ENCODE measurements at places on chromosomes 3 and 15. TPM values are rescaled to one million over a fixed set of nuclear protein-coding genes. Genes with fewer than 3 reads are reported as not detected.

The SENP8 gene
- 8.8 TPM for polyA plus RNA-seq

The CNTN6 gene
- 6.6 TPM for polyA plus RNA-seq

DNA sequence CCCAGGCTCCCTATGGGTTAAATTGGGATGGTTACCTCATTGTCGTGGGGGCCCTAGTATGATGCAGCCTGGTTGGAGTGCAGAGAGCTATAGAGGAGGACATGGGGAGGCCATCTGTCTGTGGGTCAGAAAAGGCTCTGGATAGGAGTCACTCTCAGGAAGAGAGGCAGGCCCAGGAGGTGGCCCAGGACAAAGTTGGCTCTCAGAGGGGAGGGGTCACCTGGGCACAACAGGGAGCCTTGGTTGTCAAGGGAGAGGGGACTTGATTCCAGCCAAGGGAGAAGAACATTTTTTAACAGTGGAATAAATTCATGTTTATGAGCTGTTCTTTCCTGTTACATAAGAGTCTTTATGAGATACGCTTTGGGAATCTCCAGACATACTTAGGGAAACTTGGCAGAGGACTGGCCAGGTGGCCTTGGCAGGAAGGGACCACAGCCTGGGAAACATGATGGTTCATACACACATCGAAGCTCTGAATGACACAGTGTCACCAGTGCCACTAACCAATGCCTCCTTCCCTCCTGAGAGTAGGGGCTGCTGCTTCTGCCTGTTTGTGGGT is 27.5 kb upstream of the LCTL start:
- DNase-seq, result no peak

GRCh38 chr3:56753206-56753820 is 48.4 kb downstream of the ARHGEF3 start:
- no peak for DNase-seq

- DNase-seq, result no peak
Measured at GRCh38 chr3:50125541-50126286, 29.4 kb upstream of the SEMA3F start.

GRCh38 chr3:148584438-148584837 is 113.3 kb upstream of the AGTR1 start:
- DNase-seq, result no peak

The CXCR6 gene
- 0.55 TPM for polyA plus RNA-seq

- DNase-seq, result no peak
Measured at GRCh38 chr3:23079976-23080375, 123.2 kb upstream of the UBE2E2 start.

The MBNL1 gene
- 48.3 TPM for polyA plus RNA-seq

The SCAANT1 gene
- 2.2 TPM for polyA plus RNA-seq

The STRIT1 gene
- 2.3 TPM for polyA plus RNA-seq

The CLRN1 gene
- not detected for polyA plus RNA-seq

The IQCF5 gene
- polyA plus RNA-seq, result not detected

The CIP2A gene
- 14.6 TPM for polyA plus RNA-seq

DNA sequence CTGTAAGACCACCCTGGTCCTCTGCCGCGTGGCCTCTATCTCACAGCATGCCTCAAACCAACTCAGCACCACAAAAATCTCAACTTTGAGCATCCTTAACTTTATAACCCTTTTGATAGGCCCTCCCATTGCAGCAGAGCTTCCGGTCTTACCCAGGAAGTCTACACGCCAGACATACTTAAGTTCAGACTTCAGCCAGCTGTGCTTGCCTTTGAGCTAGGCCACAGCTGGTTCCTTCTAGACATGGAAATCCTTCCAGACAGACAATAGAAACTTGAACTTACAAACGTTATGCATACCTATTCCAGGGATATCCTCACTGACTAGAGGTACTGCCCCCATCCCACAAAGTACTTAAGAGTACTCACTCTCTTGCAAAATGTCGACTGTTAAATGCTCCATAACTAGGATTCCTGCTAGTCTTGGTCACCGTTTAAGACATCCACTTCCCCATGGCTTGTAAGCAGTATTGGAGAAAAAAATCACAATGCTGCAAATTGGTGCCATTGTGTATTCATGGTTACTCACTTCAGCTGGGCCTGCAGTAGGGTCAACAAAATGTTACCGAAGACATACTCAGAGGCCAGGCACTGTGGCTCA is 183.5 kb downstream of the TBL1XR1 start:
- no peak for DNase-seq

- DNase-seq, result no peak
Measured at GRCh38 chr15:85771781-85772445, 22.8 kb downstream of the KLHL25 start.

GRCh38 chr3:31219131-31219843 is 313.4 kb upstream of the STT3B start:
- no peak for DNase-seq

DNA sequence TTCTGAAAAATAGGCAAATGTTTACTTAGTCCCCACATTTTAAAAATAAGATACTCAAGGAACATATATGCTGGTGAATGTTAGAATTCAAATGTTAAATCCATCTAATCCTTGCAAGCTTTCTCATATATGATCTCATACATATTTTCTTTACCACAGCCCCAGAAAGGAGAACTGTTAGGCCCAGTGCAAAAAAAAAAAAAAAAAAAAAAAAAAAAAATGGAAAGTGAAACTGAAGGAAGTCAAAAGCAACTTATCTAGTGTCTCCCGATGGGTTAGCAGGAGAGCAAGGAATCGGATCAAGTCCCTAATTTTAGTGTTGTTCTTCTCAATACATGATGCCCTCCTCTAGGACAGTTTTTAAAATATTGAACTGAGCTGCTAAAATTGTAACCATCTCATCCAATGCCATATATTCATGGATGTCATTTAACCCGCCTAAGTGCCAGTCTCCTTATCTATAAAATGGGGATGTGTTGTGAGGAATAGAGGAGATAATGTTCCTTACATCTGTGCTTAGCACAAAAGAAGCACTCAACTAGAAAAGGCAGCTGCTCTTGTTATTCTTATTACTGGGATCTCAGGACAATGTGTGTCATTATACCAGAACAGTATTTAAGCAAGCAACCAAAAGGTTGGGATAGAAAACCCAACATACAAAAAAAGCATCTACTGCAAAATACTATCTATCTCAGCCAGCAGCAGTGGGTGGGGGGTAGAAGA is 279.7 kb downstream of the MAGI1 start:
- no peak for DNase-seq

DNA sequence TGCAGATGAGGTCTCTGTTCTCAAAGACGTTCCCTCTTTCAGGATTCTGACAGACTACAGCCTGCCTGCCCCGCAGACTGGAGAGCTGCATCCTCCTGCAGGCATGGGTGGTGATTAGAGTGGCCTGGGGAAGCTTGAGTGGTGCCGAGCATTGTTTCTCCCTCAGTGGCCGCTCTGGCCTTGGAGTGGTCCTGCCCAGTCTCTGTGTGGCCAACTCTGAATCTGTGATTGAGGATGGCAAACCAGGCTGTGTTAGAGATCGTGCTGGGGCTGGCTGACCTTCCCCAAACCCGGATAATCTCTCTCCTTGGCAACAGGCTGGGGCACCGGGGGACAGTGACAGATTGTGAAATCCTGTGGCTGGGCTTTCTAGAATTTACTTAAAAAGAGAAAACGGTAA is 11.0 kb upstream of the ADCY5 start:
- no peak for DNase-seq

GRCh38 chr3:100009276-100010086 is 104.8 kb downstream of the FILIP1L start:
- DNase-seq, result no peak

- no peak for DNase-seq
Measured at GRCh38 chr3:43074901-43075689, 30.8 kb downstream of the POMGNT2 start.

DNA sequence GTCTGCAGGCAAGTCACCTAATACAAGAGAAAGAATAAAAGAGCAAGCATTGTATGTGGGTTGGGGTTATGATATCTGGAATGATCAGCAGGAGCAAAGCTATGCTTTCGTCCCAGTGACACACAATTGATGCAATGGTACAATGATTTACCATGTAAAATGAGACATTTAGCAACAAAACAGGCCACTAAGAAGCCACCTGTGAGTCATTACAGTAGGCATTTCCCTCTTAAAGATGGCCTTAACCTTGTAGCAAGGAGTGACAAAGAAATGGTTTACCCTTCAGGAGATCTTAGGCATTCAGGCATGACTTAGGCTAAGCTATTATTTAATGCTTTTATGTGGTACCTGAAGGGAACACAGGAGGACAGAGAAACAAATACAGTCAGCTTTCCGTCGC is 373.3 kb upstream of the RBMS3 start:
- no peak for DNase-seq

GRCh38 chr15:68028137-68028887 is 25.8 kb upstream of the PIAS1 start:
- no peak for DNase-seq

DNA sequence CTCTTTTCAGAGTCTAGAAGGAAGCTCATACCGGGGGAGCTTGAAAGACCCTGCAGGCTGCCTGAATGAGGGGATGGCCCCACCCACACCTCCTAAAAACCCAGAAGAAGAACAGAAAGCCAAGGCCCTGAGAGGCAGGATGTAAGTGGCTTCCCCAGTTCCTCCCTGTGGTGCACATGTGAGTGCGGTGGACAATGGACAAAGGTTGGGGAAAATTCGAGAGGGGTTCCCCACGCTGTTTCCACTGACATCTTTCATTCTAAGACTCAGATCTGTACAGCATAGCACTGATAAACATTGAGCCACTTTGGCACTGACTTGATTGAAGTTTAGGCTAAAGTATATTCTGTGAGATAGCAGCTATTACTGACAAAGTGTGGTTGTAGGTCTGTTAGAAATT is 79.5 kb upstream of the UMPS start:
- DNase-seq, result no peak

The SH3GL3 gene
- polyA plus RNA-seq, result 9.5 TPM

DNA sequence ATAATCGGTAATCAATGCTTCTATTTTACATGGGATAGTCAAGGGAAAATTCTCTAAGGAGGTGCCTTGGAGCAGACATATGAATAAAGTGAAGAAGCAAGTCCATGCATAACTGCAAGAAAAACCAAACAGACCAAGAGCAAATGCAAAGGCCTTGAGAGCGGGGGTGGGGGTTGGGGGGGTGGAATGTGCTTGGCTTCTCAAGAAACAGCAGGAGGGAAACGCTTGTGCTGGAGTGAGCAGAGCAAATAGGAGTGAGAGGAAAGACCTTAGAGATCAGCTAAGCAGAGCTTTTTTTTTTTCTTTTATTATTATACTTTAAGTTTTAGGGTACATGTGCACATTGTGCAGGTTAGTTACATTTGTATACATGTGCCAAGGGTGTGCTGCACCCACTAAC is 260.8 kb downstream of the ARPP21 start:
- no peak for DNase-seq

The SYNPR gene
- polyA plus RNA-seq, result not detected

DNA sequence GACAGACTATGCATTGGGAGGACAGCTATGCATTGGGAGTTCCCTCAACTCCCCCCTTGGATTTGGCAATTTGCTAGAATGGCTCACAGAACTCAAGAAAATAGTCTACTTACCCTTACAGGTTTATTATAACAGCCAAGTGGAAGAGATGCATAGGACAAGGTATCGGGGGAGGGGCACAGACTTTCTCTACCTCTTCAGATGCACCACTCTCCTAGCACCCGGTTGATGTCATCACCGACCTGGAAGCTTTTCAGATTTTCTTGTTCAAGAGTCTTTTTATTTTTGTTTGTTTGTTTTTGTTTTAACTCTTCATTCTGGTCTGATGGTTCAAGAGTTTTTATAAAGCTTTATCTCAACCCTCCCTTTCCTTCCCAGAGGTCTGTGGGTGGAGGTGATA is 20.7 kb upstream of the ADAMTS9 start:
- no peak for DNase-seq

The ABHD17C gene
- 36.9 TPM for polyA plus RNA-seq

DNA sequence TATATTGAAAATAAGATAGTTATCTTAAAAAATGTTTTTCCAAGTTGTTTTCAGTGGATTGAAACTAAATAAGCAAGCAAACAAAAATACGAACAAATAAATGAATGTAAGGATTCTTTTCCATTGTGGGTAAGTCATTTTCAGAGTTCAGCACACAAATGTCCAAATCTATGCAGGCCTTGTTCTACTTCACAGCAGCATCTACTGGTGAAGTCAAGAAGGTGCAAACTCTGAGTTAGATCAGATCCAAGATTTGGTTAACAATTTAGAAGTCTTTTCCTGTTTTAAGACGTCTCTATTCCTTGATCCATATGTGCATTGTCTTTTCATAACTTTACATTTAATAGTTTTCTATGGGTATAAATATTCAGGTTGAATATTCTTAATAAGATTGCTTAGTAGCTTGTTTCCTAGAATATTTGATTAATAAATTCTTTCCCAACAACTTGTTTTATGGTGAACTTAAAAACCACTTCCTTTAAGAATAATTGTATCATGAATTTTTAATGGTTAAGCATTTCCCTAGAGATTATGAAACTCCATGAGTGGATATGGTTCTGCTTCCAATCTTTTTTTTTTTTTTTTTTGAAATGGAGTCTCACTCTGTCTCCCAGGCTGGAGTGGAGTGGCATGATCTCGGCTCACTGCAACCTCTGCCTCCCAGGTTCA is 10.5 kb downstream of the PTX3 start:
- no peak for DNase-seq
